ENCODE measurements at places on chromosomes 16 and 17.

- DNase-seq: no peak
These were observed 570 bp upstream of the NME3 start for GRCh38 chr16:1771864-1772361.

GRCh38 chr16:29807426-29808218 lies 1.3 kb downstream of the MAZ start:
- DNase-seq: peak; percentile 90

DNA sequence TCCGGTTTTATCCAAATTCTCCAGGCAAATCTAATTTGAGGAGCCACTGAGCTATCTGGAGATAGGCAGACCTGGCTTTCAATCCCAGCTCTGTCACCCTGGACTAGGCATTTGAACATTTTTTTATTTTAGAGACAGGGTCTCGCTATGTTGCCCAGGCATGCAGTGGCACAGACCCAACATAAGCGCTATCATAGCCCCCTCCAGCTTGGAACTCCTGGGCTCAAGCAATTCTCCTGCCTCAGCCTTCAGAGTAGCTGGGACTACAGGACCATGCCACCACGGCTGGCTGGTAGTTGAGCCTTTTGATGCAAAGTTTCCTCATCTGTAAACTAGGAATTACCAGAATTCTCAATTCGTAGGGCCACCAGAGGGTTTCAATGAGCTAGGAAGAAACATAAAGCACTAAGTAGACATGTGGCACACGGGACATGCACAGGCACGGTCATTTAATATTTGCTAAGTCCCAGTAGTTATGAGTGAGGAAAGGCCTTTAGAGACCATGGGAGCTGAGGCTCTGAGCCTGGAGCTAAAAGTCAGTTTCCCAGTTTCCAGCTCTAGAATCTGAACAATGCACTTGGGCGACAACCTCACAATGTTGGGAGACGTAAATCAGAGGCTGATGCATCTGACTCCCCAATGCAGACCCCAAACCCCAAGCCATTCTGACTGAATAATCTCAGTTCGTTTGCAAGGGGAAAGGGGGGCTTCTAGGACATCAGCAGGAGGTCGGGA lies 1.1 kb downstream of the ELOB start:
- no peak for DNase-seq

DNA sequence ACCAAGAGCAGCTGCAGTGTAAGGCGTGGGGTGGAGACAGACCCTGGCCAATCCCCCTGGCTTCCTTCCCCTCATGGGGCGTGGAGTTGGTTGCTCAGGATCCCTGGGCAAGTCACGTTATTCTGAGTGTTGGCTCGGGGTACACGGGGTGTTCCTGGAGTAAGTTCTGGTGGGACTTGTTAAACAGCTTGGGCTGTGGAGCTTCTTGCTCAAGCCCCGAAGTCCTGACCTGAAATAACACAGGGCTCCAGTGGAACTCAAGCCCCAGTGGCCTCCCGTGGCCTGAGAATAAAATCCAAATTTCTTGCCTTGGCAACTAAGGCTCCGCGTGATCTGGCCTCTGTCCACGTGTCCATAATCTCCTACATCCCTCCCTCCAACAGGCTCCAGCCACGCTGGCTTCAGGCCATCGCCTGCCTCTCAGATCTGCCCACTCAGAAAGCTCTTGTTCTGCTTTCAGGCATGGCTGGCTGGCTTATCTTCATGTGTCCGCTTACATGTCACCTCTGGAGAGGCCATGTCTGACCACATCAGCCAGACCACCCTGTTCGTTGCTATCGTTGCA lies 49.3 kb upstream of the BCO1 start:
- DNase-seq: no peak

DNA sequence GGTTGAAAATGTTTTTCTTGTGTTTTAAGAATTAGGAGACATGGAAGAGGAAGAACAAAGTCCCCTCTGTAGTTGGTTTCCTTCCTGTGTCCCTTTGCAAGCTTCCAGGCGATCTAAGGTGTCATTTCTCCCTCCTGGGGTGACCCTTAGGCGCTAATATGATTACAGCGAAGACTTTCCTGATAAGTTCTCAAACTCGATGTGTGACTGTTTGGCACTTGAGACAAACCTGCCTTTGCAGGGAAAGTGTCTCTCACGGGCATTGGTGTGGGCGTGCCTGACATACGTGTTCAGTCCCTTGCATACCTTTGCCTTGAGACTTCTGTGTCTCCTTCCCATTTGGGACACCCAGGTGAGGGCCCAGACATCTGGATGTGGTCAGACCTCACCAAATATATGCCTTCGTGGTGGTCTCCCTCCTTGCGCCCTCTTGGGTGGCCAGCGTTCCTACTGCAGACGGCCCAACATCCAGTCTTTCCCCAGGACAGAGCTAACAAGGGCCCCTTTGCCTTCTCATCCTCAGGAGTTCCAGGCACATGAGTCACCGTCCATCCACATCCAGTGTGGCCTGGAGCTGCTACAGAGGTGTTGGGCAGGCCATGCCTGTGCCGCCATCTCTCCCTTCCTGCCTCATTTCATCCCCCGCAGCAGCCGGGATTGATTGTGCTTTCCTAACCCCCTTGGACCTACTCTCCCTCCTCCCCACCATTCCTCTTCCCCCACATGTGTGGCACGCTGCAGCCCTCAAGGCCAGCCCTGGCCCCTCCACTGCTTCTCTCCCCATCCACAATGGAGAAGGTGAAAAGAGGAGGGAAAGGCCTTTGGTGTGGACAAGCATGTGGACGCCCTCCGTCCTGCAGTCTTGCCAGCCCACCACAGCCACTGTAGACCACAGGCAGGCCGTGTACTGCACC lies 3.1 kb upstream of the JPT2 start:
- no peak for DNase-seq

DNA sequence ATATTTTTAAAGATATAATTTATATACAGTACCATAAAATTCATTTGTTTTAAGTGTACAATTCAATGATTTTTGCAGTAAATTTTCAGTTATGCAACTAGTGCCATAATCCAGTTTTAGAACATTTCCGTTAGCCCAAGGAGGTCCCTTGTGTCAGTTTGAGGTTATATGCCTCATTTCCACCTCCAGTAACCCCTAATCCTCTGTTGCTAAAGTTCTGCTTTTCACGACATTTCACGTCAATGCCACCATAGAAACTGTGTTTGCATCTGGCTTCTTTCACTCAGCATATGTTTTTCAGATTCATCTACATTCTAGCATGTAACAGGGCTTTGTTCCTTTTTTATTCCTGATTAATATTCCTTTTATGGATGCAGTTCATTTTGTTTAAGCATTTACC lies 42.4 kb upstream of the NUDT7 start:
- no peak for DNase-seq

DNA sequence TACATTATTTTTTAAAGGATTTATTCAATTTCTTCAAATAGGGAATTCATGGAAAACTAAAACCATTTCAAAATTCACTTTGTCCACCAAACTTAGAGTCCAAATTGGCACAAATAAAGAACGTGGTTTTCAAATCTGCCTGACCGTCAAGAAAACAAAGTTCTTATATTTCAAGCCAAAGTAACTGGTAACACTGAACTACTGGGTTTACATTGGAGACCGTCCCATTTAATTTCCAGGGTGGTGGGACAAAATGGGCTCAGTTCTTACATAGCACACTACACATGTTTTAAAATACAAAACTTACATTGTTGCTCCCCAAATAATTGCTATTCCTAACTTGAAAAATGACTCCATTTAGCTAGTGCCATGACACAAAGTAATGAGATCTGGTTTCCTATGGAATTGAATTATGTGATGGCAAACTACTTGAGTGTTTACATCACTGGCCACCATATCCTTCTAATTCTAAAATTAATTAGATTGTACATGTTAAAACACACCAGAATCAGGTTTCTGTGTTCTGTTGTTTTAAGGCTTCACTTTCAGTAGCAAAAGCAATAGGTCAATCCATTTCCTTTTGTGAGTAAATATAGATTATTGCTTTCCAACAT lies 6.5 kb downstream of the PSME3IP1 start:
- DNase-seq: no peak

DNA sequence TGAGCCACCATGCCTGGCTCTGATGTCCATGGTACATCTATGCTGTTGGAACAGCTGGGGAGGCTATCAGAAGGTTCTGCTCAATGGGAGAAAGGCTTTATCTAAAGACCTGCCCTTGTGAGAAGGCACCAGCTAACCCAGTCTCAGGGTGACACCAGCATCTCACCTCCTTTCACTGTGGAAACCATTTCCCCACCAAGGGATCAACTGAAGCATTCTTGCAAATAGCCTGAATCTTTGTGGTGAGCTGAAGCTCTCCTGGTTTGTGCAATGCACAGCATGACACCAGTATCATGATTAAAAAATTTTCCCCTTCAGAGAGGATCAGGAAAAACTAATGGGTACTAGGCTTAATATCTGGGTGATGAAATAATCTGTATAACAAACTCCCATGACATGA lies 5.1 kb downstream of the CCL18 start:
- no peak for DNase-seq

DNA sequence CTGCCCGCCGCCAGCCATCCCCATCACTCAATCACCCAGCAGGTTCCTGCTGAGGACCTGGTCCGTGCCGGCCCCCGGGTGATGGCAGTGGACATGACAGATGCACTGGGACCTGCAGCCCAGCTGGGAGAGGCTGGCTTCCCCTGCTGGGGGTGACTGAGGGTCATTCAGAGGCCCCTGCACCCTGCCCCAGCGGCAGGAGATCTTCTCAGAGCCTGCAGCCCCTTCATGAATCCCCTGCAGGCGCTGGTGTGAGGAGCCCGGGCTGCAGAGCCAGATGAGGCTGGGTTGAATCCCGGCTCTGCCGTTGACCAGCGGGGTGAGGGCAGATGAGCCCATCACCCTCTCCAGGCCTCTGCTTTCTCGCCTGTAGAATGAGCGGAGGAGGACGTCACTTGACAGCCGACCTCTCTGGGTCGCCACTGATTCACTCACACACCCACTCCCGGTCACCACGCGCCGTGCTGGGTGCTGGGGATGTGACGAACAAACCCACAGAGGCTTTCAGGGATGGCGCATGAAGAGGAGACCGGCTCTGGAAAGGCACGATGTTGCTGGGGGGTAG lies 95.2 kb upstream of the CIBAR2 start:
- DNase-seq: no peak

DNA sequence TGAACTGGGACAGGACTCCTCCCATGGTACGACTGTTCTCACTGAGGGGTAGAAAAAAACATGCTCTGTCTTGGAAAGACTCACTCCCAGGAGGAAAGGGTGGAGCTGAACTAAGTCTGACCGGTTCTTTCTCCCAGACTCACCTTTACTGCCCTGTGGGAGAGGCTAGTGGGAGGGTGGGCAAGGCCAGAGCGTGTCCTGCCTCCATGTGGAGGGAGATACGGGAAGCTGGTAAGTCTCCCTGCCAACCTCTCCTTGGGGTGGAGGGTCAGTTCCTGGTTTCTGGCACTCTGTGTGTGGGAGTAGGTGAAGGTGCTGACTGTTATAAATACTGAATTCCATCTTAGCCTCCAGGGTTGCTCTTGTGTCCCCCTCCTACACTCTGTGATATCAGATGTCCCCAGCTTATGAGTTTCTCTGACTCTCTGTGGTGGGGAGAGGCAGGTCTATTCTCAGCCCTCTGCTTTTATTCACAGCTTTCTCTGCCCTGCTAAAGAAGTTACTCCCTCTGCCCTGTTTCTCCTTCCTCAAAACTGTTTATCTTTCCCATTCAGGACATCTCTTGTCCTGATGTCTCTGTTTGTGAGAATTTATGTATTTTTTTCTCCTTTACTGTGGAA lies 26.9 kb upstream of the FAM20A start:
- no peak for DNase-seq

GRCh38 chr17:50181144-50181543 lies 15.3 kb downstream of the SGCA start:
- DNase-seq: no peak

DNA sequence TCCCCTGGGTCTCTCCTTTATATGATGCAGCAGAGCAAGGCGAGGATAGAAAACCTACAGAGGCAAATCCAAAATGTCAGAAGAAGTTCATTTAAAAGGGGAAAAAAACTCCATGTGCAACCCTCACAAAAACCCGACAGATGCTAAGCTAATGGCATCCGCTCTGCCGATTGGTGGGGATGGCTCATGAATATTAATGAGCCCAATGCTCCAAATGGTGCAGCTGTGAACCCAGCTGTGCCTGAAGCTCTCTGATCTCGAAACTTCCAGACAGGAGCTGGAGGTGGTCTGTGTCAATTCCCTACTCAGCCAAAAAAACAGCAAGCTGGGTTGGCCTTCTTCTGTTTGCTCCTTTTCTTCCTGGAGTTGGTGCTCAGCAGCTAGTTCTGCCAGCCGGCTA lies 15.5 kb downstream of the SNX11 start:
- DNase-seq: no peak

GRCh38 chr17:72682605-72683004 lies 409.9 kb downstream of the SLC39A11 start:
- no peak for DNase-seq

DNA sequence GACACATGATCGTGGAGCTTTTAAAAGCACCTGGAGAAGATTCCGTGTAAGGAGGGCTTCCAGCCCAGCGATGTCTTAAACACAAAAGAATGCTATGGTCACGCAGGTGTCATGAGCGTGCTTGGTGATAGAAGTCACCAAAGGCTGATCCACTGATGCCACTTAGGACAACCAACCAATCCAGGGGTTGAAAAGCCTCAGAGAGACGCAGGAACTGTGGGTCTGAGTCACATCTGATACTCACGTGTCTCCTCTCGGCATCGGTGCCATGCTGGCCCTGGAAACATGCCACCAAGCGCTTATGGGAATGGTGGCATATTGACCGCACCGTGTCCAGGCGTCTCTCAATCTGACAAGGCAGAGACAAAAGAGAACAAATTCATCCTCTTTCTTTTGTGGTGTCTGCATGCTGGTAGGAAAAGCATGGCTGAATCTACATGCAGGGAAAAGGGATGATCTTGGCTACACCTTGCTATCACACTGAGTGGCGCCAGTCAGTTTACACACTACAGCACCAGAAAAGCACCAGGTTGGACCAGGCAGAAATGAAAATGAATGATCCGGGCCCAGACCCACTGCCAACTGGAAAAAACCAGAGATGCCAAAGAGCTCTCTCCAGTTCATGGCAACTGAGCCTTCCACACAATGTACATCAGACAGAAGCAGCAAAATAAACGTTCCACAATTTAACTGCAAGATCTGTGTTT lies 38.0 kb downstream of the ARHGAP17 start:
- DNase-seq: no peak

GRCh38 chr17:75762513-75763268 lies 2.3 kb downstream of the GALK1 start:
- no peak for DNase-seq

DNA sequence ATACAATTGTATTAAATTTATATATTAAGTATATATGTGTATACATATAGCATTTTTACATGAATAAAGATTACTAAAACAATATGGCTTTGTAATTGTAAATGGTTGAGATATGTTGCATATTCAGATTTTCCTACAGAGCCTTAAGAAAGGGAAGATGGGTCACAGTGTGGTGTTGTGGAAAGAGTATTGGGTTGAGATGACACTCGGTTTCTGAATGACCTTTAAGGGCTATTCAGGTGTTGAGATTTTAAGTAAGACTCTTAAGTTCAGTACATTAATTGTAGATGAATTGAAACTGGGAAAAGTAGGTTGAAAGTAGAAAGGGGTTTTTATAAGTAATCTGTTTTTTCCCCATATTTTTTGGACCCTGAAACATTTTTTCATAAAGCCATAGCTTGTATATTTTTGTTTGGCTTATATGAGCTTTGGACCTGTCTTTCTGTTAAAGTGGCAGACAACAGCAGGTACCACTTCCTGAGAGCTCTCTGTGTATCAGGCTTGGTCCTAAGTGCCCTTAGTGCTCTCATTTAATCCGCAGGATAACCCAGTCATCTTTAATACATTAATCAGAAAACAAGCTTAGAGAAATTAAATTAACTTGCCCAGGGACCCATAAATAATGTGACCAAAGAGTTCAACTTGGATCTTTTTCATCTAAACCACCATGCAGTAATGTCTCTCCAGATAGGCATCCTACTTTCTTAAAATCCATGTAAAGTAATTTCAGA lies 48.5 kb upstream of the MRC2 start:
- DNase-seq: no peak

GRCh38 chr17:30084788-30085187 lies 31.8 kb upstream of the NSRP1 start:
- DNase-seq: no peak

All from stimulated activated CD8-positive, alpha-beta memory T cell treated with anti-CD3 and anti-CD28 coated beads, Interleukin-15, amount 100 ng/mL, for 48 hours (primary cell).